ENCODE measurements at places on chromosomes 3 and 15.

DNA sequence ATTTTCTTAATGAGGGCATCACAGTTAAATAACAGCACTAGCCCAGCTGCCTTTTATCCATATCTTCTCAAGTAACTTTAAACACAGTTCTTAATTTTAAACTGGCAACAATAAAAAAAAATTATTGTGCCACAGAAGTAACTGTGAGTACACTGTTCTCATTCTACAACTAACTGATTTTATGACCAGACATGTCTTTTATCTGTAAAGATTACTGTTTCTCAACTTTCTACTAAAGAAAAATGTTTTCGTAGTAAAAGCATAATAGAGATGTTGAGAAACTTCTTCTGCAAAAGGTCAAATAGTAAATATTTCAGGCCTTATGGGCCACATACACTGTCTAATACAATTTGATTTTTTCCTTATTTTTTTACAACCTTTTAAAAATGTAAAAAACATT is 32.0 kb downstream of the PLOD2 start:
- DNase-seq = no peak

DNA sequence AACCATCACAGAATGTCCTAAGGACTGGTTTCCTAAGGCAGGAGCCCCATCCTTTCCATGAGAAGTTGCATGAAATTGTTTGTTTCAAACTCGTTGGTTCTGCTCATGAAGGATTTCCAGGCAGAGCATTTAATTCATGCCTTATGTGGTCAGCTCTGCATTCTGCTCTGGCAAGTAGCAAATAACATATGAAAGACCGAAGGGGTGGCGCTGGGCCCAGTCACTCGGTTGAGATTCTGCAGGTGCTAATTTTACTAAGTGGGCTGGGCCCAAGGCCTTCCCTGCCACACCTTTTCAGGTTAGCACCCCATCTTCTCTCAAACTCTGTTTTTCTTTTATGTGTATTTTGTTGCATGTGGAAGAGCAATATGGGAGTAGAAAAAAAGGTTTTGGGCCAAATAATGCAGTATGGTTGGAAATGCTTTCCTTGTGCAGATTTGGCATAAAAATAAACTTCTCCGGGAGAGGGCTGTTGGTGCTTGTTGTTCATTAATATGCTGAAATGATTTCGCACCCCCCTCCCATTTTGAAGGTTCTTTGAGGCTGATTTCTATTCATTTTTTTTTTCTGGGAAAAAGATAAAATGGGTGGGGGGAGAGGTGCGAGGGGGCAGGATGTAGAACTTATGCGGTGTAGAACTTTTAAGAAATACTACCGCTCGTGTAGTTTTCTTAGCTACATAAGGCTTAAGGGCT is 182.9 kb upstream of the FEZF2 start:
- no peak for DNase-seq

- DNase-seq = no peak
Measured at GRCh38 chr15:78343276-78344060, 3.3 kb downstream of the CRABP1 start.

DNA sequence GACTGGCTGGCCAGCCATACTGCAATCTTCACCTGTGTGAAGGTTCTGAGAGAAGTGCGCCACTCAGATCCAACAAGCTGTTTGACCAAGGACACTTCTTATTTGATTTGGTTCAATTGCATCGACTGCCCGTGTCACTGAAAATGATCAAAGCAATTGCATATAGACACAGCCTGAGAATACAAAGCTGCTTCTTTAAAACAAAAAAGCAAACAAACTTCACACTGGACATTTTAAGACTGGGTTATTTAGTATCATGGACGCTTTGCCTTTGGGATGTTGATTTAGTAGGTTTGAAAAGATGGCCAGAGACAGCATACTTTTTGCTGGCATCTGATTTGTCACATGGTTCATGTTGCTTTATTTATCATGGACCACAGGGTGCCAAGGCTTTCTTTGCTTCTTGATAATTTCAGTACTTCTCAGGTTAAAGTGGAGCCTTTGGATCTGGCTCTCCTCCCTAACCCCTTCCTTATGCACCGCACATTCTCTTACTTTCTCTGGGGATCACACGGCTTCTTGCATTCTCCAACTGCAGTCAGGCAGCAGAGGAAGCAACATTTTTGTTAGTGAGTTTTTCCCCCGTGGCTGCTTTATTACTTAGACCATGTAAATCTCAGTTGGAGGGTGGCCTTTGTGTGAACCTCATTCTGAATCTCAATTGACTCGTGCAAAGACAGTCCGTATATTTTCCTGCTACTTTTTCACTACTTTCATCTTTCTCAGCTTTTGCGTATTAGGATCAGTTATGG is 151.0 kb downstream of the CD47 start:
- no peak for DNase-seq

DNA sequence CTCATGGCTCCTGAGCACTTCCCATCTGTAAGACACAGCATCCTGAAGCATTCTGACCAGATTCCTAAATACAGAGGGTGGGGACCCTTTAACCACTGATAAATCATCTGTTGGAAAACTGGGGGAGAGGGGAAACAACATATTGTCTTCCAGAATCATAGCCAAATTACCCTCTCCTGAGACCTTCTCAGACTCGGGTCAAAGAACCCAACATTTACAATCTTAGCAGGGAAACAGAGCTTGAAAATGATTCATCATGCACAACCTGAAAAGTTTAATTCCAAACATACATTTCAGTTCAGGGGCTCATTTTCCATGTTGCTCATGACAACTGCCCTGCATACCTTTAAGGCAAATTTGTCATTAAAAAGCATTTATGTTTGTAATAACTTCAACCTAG is 48.5 kb upstream of the TSPAN3 start:
- DNase-seq = no peak

DNA sequence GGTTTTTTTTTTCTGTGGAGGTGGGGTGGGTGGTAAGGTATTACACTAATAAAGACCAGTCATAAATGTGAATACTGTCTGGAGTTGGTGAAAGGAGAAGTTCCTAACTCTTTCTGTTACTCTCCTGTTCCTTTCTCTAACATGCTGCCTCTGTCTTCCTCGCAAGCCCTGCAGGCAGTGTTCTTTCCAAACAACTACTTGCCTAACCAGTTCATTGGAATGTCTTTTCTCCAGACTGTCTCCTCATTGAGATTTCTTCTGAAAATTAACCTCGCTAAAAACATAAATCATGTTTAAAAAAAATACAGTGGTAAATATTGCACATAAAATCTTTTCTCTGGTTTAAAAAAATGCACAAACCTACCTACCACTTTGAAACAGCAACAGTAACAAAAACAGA is 135.2 kb downstream of the TP63 start:
- DNase-seq = no peak

- no peak for DNase-seq
Measured at GRCh38 chr15:52486003-52486996, 42.4 kb downstream of the MYO5A start.

DNA sequence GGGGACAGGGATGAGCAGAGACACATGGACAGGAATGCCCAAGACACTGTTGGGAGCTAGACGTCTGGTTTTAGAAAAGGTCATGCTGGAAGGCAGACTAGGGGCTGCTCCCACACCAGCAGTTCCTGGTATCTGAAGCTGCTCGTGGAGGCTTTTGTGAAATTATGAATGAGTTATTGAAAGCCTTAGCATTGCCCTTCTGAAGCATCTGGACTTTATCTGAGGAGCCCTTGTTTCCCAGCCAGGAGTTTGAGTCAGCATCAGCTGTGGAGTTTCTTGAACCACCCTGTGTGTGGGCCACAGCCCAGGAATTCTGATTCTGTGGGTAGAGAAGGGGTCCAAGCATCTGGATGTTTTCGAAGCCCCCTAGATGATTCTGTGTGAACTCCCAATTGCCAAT is 258.7 kb downstream of the SLCO3A1 start:
- no peak for DNase-seq

DNA sequence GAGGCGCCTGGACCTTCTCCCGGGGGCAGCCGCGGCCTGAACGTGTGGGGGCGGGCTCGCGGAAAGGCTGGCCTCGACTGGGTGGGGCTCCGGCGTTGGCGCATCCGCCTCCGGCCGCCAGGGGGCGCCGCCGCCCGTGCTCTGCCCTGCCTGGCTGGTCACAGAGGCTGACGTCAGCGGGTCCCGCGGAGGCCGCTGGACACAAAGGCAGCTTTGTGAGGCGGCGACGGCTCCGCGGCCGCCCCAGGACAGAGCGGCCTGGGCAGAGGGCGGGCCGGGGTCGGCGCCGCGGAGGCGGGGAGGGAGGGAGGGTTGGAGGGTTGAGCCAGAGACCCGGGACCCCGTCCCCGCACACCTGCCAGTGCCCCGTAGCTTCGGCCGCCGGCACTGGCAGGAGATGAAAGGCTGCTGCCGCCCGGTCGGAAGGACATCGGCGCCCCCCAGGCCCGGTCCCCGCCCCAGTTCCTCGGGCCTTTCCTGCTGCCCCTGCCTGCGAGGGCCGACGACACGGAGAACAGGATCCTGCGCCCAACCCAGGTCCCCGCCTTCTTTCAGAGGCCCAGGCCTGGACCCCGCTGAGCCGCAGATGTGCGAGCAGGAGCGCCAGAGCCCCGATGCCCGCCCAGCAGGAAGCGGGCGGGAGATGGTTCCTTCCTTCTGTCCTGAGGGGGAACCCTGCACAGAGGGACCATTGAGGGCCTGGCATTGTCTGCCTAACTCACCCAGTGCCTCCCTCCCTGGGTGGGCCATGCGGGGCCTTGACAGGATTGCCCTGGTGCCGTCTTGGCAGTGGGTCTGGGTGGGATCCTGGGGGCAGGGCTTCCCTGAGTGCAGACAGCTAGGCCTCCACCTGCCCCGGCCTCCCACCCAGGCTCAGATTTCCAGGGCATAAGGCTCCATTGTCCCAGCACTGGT is 8.7 kb upstream of the SEMA3B start:
- peak; percentile 83 for DNase-seq

DNA sequence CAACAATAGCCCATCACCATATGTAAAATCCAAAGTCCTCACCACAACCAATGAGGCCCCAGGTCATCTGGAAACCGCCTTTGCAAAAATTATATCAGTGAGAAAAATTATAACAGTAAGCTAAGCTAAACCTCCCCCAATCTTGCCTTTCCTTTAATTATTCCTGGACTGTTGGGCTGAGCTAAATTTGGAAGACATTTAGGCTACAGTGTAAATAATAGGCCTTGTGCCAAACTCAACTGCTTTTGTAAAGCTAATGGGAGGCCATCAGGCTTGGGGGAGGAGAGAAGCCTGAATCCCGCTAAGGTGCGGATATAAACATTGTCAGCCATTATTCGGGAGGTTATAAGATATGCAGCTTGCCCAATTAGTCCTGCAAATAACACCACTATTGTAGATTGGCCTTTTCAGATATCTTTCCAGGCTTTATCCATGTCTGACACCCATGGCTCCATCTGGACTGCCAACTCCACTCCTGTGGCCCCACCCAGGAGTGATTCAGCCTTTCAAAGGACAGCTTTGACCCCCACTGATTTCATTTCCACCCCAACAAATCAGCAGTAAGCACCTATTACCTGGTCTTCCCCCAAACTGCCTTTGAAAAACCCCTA is 53.0 kb upstream of the CA12 start:
- no peak for DNase-seq

DNA sequence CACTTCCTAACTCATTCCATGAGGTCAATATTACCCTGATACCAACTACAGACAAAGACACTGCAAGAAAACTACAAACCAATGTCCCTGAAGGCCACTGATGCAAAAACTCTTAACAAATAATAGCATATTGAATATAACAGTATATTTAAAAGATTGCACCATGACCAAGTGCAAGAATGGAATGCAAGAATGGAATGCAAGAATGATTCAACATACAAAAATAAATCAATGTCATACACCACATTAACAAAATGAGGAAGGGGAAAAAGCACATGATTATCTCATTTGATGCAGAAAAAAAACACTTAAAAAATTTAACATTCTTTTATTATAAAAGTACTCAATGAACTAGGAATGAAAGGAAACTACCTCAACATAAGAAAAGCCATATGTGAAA is 463.1 kb upstream of the NECTIN3 start:
- peak; percentile 3 for DNase-seq

DNA sequence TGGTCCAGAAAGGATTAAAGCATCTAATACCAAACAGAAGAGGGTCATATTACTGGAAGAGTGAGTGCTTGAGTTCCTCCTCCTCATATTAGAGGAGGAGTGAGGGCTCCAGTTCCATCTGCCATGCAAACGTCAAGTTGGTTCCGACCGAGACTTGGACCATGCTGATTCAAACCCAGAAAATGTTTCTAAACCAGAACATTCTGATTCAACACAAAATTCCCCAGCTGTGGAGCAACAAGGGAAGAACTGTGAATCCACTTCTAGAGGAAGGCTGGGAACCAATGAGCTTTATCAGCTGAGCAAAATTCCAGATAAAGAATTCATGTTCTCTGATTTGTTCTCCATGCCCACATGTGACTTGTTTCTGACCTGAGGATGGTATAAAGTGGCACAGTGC is 135.6 kb upstream of the WNT5A start:
- no peak for DNase-seq

GRCh38 chr3:45890405-45890804 is 4.1 kb downstream of the CCR9 start:
- no peak for DNase-seq

- DNase-seq = no peak
Measured at GRCh38 chr3:139225548-139225947, 118.3 kb upstream of the MRPS22 start.

DNA sequence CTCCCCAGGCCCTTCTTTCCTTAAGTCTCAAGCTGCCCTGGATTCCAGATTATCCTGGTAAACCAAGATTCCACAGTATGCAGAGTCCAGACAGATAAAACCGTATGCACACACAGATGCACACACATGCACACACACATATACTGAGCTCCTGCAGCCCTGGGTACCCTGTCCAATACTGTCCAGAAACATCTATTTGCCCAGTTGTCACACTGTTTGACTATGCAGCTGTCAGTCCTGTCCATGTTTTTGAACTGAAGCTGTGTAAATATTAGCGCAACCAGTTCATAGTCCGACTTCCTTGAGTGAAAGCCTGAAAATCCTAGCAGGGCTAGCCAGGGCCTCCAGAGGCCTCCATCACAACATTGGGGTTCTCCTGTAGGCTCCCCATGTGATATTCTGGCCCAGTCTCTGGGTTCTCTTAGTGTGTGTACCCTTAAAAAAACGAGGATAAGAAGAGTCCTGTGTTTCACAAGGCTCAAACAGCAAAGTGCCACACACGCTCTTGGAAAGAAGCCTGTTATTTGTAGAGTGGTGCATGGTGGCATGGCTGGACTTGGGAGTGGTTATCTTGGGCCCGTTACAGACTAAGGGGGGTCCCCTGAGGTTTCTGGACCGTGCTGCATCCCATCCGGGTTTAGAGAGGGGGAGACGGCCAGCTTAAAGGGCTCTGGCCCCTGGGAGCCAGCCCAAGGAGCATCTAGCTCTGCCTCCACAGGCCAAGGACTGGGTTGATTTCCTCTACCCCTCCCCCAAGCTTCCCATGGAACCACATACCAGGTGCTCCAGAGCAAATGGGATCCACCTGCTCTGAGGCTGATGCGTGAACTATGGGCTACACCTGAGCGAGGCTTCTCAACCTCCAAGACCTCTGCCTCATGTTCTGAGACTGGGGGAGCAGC is 108.3 kb downstream of the IQSEC1 start:
- DNase-seq = no peak

DNA sequence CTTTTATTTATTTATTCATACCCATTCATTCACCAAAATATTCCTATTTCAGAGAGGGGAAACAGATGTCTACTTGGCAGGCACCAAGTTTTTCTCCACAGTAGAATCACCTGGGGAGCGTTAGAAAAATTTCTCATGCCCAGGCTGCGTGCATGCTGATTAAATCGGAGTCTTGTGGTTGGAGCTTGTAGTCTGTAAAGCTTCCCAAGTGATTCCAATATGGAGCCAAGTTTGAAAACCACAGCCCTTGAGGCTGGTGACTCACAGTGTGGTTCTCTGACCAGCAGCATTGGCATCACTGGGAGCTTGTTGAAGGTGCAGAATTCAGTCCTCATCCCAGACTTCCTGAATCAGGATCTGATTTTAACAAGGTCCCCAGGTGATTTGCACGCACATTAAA is 49.7 kb downstream of the PDHB start:
- peak; percentile 96 for DNase-seq

Data from brain microvascular endothelial cell (primary cell).